Stomach (tissue), 19 donors: ENCODE measurements at places on chromosomes 7 and 10. TPM values are rescaled to one million over a fixed set of nuclear protein-coding genes. Genes with fewer than 3 reads are reported as not detected.
A peak's percentile ranks its signal among the peaks of the same experiment; 100 is the strongest.

HOXA11 gene
- 5.2 TPM for total RNA-seq

SEC61A2 gene
- 0.58 TPM for total RNA-seq

ARHGEF35 gene
- 6.7 TPM for total RNA-seq

NODAL gene
- total RNA-seq = not detected

DNA sequence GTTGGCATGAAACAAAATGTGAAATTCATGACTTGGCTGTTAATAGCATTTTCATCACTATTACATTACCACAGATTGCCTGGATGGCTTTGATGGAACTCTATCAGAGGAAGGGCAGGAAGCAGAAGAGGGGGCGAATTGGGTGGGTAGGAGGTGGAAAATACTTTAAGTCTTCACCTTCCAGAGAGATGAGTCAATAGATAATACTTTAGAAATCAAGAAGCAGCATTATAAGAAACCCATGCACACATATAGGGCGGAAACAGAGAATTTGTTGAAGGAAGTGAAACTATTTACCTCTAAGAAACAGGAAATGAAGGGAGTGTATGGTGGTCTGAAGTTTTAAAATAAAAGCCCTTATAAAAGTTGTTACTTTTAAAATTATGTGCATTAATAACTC is 152.1 kb upstream of the TARP start:
- H3K27me3 ChIP-seq = no peaks in the 10 kb centered on the region
- DNase-seq = no peak
- no peaks in the 10 kb centered on the region for H3K4me1 ChIP-seq
- no peak overlapping the region for H3K27ac ChIP-seq

GRCh38 chr10:114708717-114709335 is 50.8 kb upstream of the ABLIM1 start:
- no peaks in the 10 kb centered on the region for H3K27me3 ChIP-seq
- no peak for DNase-seq
- no peak overlapping the region for H3K4me3 ChIP-seq
- H3K36me3 ChIP-seq = no peaks in the 10 kb centered on the region
- H3K4me1 ChIP-seq = peaks cover 5% of the 10 kb centered on the region
- peak overlapping the region; percentile 1 for H3K27ac ChIP-seq

GRCh38 chr7:100585511-100586265 is at the start of gene LRCH4:
LRCH4 (minus strand) TSS chr7:100586129; CDS start chr7:100586100, 29 bp downstream.
- peaks cover 50% of the 10 kb centered on the region for H3K4me1 ChIP-seq
- H3K4me3 ChIP-seq = peak within 1 kb of the TSS; percentile 91

DNA sequence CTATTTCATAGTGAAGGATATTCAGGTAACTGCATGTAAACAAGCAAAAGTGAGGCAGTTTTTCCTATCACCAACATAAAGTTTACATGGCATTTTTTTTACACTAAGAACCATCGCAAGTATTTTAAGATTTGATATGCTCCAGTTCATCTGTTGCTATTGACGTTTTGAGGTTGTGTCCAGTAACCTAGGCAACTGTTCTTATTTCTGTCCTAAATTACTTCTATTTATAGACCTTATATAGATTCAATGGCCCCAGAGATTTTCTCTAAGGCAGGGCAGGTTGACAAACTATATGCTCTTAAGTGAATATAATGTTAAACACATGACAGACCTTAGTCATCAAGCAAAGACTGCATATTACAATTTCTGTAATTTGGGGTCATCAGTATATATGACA is 830.2 kb upstream of the LRRTM3 start:
- H3K27ac ChIP-seq = no peak overlapping the region
- no peak overlapping the region for H3K4me3 ChIP-seq
- no peaks in the 10 kb centered on the region for H3K36me3 ChIP-seq
- DNase-seq = no peak
- no peaks in the 10 kb centered on the region for H3K4me1 ChIP-seq

DNA sequence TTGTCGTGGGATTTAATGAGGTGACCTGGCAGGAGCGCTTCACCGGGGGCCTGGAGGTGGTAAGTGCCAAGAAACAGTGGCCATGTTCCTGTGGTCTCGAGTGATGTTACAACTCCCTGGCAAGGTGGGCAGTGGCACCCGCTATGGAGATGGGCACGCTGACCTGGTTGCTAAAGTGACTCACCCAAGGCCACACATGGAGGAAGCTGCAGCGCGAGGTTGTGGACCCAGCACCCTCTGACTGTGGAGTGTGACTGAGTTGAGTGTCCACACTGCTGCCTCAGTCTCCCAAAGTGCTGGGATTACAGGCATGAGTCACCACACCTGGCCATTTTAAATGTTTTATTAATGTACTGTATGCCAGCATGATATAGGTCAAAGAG is 73.2 kb downstream of the RGS10 start:
- no peaks in the 10 kb centered on the region for H3K27me3 ChIP-seq
- H3K36me3 ChIP-seq = no peaks in the 10 kb centered on the region
- no peak for DNase-seq
- no peak overlapping the region for H3K4me3 ChIP-seq
- no peak overlapping the region for H3K27ac ChIP-seq
